Ovary (tissue), 10 donors: ENCODE measurements at places on chromosomes 6 and 20. TPM values are rescaled to one million over a fixed set of nuclear protein-coding genes. Genes with fewer than 3 reads are reported as not detected.

DNA sequence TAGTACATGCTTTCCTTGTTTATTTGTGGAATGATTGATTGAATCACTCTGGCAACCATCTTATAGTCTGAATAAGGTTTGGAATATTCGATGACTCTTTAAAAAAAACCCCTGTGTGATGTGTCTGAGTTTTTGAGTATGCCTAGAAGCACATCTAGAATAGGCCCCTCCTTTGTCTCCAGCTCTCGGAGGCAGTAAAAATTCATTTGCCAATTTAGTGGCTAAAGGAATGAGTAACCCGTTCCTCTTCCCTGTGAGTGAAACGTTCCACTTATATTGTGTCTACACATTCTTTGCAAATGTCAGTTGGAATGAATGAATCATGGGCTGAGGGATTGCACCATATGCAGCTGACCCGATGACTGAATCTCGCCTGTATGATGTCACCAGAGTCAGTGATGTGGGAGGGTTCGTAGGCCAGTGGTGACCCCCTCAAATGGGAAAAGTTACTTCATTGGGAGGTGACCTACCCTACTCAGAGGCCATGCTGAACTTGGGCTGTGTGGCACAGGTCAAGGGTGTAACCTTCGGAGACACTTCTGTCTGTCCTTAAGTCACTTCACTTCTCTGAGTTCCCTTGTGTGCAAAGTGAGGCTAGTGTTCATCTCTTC lies 21.6 kb downstream of the MOCS3 start:
- no peak overlapping the region for H3K27ac ChIP-seq
- H3K36me3 ChIP-seq = no peaks in the 10 kb centered on the region
- DNase-seq = no peak
- peaks cover 2% of the 10 kb centered on the region for H3K4me1 ChIP-seq
- no peak overlapping the region for H3K4me3 ChIP-seq

DNA sequence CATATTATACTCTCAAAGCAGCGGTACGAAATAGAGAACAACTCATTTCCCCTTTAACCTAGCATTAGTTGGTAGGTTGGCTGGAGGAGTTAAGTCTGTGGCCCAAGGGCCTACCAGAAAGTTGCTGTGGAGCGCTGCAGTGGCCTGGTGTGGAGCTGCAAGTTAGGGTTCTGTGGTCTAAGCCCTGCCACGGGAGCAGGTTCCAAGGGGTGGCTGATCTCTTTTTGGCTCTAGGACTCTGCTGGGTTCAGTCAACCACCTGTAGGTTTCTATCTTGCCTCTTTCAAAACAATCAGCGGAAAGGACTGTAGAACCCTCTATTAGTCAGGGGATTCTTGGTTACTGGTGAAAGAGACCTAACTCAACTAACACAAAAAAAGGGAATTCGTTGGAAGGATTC lies 54.5 kb upstream of the TULP4 start:
- DNase-seq = no peak
- no peak overlapping the region for H3K4me3 ChIP-seq
- H3K27ac ChIP-seq = no peak overlapping the region
- H3K27me3 ChIP-seq = no peaks in the 10 kb centered on the region
- peaks cover 3% of the 10 kb centered on the region for H3K4me1 ChIP-seq

DNA sequence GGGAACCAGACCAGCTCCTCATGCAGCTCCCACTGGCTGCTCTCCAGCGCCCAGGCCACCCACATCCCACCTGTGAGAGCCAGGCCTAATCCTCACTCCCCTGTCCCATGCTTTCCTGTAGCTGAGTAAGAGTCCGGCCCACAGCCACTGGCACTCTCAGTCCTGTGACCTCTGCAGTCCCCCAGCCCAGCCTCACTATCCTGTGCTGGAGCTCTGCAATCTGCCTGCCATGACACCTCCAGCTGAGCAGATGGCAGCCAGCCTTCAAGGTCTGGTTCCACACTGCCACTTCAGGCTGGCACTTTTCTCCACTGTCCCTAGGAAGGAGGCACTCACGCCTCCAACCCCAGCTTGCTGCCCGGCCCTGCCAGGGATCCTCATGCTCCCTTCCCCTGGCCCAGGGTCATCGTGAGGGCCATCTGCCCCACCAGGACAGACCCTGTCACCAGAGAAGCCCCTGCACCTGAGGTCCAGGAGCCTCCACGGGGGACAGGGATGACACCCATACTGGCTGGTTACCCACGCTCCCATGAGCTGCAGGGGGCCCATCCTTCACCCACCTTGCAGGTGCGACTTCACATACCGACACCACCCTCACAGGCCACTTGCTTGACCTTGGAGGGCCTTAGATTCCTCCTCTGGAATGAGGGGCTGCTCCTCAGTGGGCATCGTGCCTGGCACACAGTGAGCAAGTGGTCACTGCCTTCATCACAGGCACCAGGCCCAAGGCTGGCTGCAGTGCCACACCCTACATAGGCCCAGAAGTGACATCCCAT lies 100.1 kb downstream of the ASXL1 start:
- H3K4me1 ChIP-seq = peaks cover 11% of the 10 kb centered on the region
- H3K4me3 ChIP-seq = no peak overlapping the region
- H3K27me3 ChIP-seq = no peaks in the 10 kb centered on the region

- no peak overlapping the region for H3K27ac ChIP-seq
- no peaks in the 10 kb centered on the region for H3K27me3 ChIP-seq
- no peak overlapping the region for H3K4me3 ChIP-seq
- H3K4me1 ChIP-seq = peaks cover 7% of the 10 kb centered on the region
- DNase-seq = no peak
Measured at GRCh38 chr6:36933102-36933501, 21.4 kb upstream of the PI16 start.

DNA sequence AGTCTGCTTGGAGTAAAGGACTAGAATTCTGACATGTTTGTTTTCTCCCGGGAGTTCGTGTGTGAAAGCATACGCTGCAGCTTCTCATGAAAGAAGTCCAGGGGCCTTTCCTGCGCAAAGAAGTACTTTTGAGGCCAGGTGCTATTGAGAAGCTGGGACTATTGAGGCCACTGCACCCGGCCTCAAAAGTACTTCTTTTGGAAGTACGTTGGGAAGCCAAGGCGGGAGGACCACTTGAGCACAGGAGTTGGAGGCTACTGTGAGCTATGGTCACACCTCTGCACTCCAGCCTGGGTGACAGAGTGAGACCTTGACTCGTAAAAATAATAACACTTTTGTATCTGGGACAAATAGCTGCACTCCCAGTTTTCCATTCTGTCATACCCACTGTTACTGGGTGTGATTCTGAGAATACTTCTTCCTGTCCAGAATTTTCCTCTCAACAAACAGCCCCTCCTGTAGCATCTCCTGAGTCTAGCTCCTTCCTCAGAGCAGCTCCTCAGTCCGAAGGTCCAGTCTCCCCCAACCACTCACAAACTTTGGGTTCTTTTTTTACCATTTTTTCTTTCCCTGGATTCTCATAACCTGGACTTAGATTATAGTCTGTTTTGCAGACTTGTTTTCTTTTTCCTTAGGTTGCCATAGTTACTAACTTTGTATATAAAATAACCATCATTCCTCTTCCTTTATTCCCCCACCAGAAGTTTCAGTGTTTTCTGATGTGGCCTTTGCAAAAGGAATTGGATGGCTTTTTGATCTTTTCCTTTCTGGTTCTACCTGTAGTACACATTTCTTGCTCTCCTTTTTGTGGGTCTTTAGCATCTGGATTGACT lies 12.7 kb downstream of the STK35 start:
- peaks cover 21% of the 10 kb centered on the region for H3K4me1 ChIP-seq
- H3K27me3 ChIP-seq = no peaks in the 10 kb centered on the region
- H3K27ac ChIP-seq = no peak overlapping the region
- no peak for DNase-seq
- no peaks in the 10 kb centered on the region for H3K36me3 ChIP-seq

The BNIP5 gene
- not detected for total RNA-seq

The DEFB114 gene
- not detected for total RNA-seq

The SUMO4 gene
- 2.3 TPM for total RNA-seq

The BRD2 gene
- 196 TPM for total RNA-seq
